ENCODE measurements at places on chromosomes 2 and 18.

GRCh38 chr2:187575751-187576067 lies 21.5 kb upstream of the TFPI start:
- DNase-seq, result no peak

DNA sequence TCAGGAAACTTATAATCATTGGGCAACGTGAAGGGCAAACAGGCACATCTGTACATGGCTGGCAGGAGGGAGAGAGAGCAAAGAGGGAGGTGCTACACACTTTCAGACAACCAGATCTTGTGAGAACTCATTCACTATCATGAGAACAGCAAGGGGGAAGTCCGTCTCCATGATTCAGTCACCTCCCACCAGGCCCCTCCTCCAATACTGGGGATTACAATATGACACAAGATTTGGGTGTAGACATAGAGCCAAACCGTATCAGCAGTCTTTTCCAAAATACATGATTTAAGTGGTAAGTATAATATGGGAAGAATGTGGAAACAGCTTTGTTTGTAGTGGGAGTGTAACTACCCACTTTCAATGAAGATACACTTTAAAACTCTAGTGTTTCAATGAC lies 65.0 kb downstream of the EPB41L5 start:
- DNase-seq, result no peak

GRCh38 chr2:45888641-45889040 lies 237.2 kb downstream of the PRKCE start:
- no peak for DNase-seq

GRCh38 chr2:205555566-205556230 lies 126.6 kb upstream of the NRP2 start:
- no peak for DNase-seq

- no peak for DNase-seq
These were observed 2.2 kb upstream of the DLX1 start for GRCh38 chr2:172082944-172083627.

- no peak for DNase-seq
These were observed 81.5 kb upstream of the THUMPD2 start for GRCh38 chr2:39860538-39860937.

DNA sequence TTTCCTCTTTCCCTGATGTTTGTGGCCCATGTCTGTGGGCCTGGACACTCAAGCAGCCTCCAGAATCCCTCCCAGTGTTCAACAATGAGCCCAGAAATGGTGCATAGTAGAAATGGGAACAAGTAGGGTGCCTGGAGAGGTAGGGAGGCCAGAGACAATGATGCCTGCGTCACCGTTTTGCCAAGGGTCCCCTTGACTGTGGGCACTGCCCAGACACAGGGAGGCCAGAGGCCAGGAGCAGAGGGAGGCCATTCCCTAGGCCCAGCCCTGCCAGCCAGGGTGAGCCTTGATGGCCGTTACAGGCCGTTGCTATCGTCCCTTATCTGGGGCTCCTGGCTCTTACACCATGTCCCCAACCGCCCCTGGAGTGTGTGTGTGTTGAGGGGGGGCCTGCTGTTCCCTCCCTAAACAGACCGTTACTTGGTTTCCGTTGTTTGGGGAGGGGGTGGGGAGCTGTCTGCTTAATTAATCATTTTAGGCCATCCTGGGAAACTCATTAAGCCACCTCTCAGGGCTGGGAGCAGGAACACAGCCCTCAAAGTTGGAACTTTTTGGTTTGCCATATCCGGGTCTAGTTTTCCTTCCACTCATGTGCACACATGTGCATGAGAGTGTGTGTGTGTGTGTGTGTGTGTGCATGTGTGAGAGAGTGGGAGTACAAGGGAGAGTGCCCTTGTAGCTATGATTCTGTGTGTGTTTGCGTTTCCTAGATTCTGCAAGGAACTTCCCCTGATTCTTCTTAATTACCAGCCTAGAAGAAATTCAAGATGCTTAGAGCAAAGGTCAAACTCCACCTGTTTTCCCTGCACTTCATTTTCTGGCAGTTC lies 135.2 kb upstream of the HAAO start:
- DNase-seq, result no peak

DNA sequence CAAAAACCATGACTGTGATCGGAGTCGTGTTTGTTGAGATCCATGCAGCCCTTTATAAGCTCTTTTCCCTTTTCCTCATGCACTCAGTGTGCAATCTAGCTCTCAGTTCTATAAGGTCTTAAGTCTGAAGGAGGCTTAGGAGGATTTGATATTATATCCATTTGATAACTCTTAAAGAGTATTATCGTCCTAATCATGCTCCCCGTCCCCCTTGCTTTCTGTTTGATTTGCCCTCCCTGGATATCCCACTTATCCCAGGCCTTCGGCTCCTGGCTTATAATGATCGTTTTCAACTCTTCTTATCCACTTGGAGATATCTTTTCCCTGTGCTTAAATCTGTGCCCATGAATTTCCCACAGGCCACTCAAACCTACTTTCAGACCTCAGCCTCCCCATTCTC lies 1917.7 kb upstream of the PIK3C3 start:
- no peak for DNase-seq

GRCh38 chr18:6714010-6714409 lies 15.5 kb upstream of the ARHGAP28 start:
- DNase-seq, result no peak

GRCh38 chr18:54165450-54165849 lies 59.0 kb downstream of the MBD2 start:
- DNase-seq, result no peak

- DNase-seq, result no peak
These were observed 2.5 kb downstream of the AGFG1 start for GRCh38 chr2:227474410-227474809.

All from tibial nerve (tissue), 4 donors.